ENCODE measurements at places on chromosomes 12 and 14.
A peak's percentile ranks its signal among the peaks of the same experiment; 100 is the strongest.

DNA sequence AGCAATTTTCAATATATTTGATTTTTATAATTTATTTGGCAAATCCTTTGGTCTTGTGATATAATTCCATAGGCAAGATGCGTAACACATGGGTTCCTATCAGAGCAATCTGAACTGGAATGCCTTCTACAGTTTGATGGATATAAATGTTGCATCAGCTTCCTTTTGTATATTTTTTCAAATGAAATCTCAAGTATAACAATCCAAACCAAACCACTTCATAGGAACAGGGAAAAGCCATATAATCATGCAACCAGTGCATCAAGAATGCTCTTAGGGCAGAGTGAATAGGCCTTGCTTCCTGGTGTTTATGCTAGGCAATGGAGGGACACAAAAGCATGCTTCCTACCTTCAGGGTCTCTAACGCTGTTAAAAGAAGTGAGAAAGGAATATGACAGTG lies 34.5 kb downstream of the EFCAB11 start:
- DNase-seq, result no peak

DNA sequence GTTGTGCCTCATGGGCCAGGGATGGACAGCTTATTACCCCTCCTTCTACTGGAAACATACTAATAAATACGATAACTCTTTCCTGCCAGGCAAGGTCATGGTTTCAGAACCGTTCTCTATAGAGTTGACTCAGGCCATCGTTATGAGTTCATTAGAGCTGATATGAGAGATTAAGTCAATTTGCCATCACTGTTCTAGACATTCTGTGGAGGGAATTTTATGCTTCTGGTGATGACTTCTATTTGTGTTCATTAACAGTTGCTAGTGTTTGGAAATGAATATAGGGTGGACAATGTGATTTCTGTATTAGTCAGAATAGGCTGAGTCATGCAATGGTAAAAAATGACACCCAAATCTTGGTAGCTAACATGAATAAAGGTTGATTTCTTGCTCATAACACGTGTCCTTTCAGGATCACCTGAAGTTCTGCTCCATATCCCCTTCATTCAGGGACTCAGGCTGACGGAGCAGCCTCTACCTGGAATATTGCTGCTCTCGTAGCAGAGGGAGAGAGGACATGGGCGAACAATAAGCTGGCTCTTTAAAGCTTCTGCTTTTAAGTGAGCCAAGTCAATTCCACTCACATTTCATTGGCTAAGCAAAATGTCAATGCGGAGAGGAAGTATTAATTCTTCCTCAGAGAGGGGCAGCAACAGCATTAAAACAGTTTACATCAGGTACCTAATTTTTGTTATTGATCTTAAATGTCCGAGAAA lies 18.5 kb upstream of the TBPL2 start:
- DNase-seq, result no peak

DNA sequence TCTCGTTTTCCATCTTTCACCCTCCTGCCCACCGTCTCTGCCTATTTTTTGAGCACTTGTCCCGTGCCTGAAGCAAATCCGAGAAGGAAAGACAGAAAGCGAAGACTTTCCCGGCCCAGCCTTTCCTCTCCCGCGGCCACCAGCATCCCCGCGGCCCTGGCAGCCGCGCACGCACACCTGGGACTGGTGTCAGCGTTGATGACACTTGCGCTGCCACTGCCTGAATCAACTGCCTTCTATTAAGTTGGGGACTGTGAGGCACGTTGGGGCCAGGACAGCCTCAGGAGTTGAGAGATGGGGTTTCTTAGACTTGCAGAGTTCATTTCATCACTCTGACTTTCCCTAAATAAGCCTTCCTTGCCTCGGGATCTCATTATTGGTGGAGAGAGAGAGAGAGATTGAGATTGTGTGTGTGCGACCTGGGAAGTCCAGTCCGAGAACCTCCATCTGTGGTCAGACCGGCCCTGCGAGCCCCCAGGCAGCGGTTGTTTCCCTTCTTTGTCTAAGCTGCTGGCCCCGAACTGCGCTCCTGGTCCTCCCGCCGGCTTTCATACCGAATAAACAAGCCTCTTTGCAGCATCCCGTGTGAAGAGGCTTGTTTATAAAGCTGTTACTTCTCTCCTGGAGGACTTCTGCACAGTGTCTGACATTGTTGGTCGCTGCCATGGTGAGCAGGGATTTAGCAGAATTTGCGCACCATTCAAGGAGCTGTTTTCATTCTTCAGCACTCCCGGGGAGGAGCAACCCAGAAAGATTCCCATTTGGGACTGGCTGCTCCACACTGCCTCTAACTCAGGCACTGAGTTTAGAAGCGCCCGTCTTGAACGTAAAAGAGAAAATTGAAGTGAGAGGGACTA lies 1.5 kb downstream of the PDZRN4 start:
- peak; percentile 12 for DNase-seq

DNA sequence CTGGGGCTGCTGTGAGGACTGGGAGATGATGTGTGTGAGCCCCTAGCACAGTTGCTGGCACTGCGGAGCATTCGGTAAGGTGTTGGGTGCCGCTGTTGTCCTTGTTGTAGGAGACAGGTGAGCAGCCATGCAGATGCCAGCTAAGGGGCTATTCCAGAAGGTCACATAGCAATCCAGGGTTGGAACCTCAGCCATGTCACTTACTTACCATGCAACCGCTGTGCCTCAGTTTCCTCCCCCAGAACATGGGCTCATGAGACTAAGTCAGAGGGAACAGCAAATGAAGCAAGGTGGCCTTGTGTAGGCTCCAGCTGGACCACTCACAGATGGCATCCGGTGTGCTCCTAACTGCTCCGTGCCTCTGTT lies 13.2 kb downstream of the DTX1 start:
- DNase-seq, result no peak

DNA sequence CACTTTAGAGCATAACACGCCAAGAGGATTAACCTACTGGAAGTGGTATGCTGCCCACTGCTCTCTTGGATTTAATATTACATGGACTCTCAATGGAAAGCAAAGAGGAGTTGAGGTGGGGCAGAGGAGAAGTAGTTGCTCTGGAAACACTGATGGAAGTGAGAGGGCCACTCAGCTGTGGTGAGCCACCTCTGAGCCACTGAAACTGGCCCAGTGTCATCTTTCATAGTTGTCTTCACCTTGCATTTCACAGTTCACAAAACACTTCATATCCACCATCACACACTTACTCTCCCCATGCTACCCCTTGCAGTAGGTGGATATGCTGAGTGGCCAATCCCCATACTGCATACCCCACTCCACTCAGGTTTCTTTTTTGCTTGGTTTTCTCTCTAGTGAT lies 12.2 kb upstream of the PCED1B start:
- no peak for DNase-seq

DNA sequence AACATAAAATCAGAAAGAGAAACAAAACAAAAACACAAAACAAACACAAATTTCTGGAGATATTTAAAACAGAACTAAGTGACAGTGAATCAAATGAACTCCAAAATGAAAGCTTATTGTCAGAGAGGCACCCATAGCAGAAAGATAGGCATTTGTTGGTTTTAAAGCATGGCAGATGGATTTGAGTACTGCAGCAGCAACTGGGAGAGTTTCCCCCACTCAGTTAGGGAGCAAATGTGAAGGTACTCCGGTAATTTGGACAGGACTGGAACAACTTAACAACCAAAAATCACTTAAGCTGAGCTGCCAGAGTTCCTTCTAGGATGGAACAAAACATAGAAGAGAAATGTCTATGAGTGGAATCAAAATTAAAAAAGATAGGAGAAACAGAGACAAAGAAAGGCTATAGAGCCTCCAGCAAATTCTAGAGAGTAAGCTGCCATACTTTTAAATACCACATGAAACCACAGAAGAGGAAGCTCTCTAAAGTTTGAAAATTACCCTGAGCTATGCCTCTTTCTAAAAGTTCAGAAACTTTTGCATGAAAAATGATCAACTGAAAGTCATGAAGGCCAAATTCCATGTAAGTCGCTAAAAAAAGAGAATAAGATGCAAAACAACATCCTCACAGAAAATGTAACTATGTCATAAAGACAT lies 1248.3 kb upstream of the USP15 start:
- DNase-seq, result no peak

- no peak for DNase-seq
Measured at GRCh38 chr14:93734086-93734822, 54.0 kb downstream of the PRIMA1 start.

All from neural crest cell (in vitro differentiated cells).